ENCODE measurements at places on chromosomes 5 and 9.

DNA sequence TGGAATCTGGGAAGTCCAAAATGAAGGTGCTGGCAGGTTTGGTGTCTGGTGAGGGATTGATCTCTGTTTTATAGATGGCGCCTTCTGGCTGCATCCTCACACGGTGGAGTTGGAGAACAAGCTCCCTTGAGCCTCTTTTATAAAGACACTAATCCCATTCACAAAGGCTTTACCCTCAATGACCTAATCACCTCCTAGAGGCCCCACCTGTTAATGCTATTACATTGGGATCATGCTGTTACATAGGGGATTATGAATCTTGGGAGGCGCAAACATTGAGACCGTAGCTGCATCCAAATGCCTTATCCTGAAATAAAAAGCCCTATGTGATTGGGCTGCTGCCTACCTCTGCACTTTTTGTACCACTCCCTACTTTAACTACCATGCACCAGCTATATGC lies 197.1 kb upstream of the HMHB1 start:
- no peak for DNase-seq

GRCh38 chr5:165188556-165189175 lies 1683.2 kb downstream of the MAT2B start:
- no peak for DNase-seq

- DNase-seq: no peak
These were observed 76.6 kb upstream of the TBCA start for GRCh38 chr5:77852514-77853352.

DNA sequence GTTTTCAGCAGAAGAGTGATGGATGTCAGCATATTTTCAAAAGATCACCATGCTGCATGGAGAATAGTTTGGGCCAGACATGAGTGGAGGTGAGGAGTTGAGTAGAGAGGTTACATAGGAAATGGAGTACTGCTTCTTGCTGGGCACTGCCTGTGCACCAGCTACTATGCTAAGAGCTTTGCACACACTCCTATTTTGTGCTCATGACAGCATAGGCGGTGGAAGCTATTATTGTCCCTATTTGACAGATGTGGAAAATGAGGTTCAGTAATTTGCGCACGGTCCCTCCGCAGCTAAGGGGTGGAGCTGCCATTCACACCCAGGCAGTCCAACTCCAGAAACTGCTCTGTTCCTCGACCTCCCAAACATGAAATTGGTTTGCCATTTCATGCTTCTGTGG lies 67.8 kb downstream of the ENTREP1 start:
- no peak for DNase-seq

- no peak for DNase-seq
These were observed 169.5 kb upstream of the TAS2R1 start for GRCh38 chr5:9799606-9800005.

DNA sequence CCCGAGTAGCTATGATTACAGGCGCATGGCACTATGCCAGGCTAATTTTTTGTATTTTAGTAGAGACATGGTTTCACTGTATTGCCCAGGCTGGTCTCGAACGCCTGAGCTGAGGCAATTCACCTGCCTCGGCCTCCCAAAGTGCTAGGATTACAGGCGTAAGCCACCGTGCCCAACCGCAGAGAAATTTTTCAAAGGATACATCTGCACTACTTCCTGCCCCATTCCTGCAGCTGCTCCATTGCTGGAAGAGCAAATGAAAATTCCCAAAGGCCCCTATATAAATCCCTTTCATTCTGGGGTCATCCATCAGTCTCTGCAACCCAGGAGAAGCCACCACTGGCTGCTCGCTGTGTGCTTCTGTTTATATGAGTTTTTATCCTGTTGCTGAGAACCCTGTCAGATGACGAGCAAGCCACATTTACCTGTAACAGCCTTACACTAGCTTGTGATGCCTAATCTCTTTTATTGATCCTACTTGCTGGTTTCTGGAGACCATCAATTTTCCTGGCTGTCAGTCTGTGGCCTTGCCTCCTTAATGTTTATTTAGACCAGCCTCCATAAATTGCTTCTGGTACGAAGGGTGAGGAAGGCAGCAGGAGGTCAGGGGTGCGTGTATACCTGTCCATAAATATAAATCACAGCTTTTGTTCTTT lies 925.3 kb downstream of the TLE4 start:
- no peak for DNase-seq

DNA sequence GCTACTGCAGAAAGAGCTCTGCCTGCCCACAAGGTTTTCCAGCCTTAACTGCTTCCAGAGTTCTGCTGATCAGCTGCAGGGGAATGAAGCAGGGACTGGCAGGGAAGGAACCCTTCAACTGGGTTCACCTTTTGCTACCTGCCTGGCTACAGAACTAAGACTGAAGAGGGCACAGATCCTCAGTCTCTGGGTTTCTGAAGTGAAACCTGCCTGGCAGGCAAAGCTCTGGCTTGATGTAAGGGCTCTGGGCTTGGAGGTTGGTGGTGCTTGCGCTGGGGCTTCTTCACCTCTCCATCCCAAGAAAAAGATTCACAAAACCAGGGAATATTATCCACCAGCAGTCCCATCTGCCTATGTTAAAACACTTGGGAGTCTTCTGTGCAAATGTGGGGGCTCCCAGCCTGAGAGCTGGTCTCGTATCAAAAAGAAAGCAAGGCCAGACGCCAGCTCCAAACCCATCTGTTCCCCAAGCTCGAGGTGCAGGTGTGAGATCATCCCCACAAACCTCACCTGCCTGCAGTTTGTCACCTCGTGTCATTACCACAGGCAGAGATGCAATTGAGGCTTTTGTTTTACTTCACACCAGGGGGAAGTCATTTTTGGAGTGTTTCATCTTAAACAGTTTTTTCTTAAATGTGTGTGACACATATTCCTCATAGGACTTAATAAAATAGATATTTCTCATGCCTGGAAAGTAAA lies 58.3 kb downstream of the BNC2 start:
- no peak for DNase-seq

Data from epithelial cell of prostate (primary cell).